Activated naive CD8-positive, alpha-beta T cell treated with anti-CD3 and anti-CD28 coated beads, Interleukin-2, amount 50 U/mL, for 24 hours (primary cell): ENCODE measurements at places on chromosomes 3 and 15.
A peak's percentile ranks its signal among the peaks of the same experiment; 100 is the strongest.

- H3K36me3 ChIP-seq: no peaks in the 10 kb centered on the region
- peaks cover 6% of the 10 kb centered on the region for H3K27me3 ChIP-seq
- DNase-seq: no peak
- no peak overlapping the region for H3K27ac ChIP-seq
Measured at GRCh38 chr3:44228900-44229299, 12.8 kb upstream of the TOPAZ1 start.

GRCh38 chr3:108130701-108131474 is 40.1 kb upstream of the CD47 start:
- H3K36me3 ChIP-seq: peaks cover 82% of the 10 kb centered on the region
- DNase-seq: no peak
- H3K4me1 ChIP-seq: peaks cover 89% of the 10 kb centered on the region
- H3K27me3 ChIP-seq: no peaks in the 10 kb centered on the region

- no peaks in the 10 kb centered on the region for H3K36me3 ChIP-seq
- DNase-seq: peak; percentile 41
- H3K4me1 ChIP-seq: peaks cover 7% of the 10 kb centered on the region
- H3K4me3 ChIP-seq: peak overlapping the region; percentile 19
- H3K27me3 ChIP-seq: peaks cover 2% of the 10 kb centered on the region
Measured at GRCh38 chr15:93035953-93036810, 52.8 kb downstream of the RGMA start.

- no peaks in the 10 kb centered on the region for H3K4me1 ChIP-seq
- no peak overlapping the region for H3K4me3 ChIP-seq
- no peaks in the 10 kb centered on the region for H3K36me3 ChIP-seq
- no peak overlapping the region for H3K27ac ChIP-seq
- no peaks in the 10 kb centered on the region for H3K27me3 ChIP-seq
- DNase-seq: no peak
Measured at GRCh38 chr15:84874981-84875699, 9.3 kb upstream of the SLC28A1 start.

GRCh38 chr3:108804437-108804836 is 18.1 kb upstream of the TRAT1 start:
- H3K36me3 ChIP-seq: no peaks in the 10 kb centered on the region
- peaks cover 15% of the 10 kb centered on the region for H3K4me1 ChIP-seq
- no peak overlapping the region for H3K27ac ChIP-seq
- H3K4me3 ChIP-seq: no peak overlapping the region

DNA sequence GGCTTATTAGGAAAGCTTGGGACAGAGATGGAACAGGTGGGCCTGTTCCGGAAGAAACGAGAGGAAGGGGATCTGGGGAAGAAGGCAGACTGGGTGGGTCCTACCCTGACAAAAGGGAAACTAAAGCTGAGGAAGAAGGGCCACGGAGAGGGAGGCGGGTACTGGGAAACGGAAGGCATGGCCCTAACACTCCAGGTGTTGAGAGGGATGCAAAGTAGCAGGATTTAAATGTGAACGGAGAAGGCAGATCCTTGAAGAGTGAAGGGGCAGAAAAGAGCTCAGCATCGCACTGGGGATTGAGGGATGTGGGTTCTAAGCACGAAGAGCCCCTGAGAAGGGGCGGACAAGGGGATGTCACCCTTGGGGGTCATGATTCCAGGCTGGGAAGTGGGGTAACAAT is 735 bp downstream of the STIMATE start:
- H3K36me3 ChIP-seq: peaks cover 8% of the 10 kb centered on the region
- H3K4me1 ChIP-seq: peaks cover 52% of the 10 kb centered on the region
- H3K27me3 ChIP-seq: no peaks in the 10 kb centered on the region
